ENCODE measurements at places on chromosomes 2 and 18. TPM values are rescaled to one million over a fixed set of nuclear protein-coding genes. Genes with fewer than 3 reads are reported as not detected.

Gene MERTK
- 0.22 TPM for total RNA-seq

Gene CPS1
- total RNA-seq = 0.20 TPM

Gene SLC9A4
- 0.22 TPM for total RNA-seq

Gene ACAA2
- 54.4 TPM for total RNA-seq

Gene PSMA8
- 0.37 TPM for total RNA-seq

Gene UPP2
- total RNA-seq = not detected

Measured in OCI-LY7 (cell line).